Mammary epithelial cell (primary cell): ENCODE measurements at places on chromosomes 12 and 14.
A peak's percentile ranks its signal among the peaks of the same experiment; 100 is the strongest.

DNA sequence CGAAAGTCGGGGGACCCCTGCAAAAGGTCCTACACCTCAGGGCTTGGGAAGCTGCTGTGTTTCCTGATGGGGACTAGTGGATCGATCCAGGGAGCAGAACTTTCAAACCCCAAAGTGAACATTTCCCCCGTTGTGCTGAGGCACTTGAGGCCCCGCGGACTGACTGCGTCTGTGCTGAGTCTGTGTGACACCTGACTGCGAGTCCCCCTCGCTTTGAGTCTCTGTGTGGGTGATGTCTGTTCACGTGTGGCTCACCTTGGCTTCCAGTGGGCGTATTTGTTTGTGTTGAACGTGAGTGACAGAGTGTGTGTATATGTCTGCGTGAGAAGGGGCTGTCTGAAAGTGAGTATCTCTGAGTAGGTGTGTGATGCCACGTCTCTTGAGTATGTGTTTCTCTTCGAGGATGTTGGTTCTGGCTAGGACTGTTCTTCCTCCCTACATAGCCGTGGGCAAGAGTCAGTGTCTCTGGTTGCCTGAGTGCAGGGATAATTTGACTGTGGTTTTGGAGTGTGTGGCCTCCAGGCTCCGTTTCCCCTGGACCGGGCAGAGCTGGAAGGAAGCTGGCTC lies 1.3 kb downstream of the TEAD4 start:
- peak; percentile 45 for DNase-seq

- DNase-seq = no peak
Observed at GRCh38 chr12:84840356-84840755, 72.2 kb downstream of the SLC6A15 start.

DNA sequence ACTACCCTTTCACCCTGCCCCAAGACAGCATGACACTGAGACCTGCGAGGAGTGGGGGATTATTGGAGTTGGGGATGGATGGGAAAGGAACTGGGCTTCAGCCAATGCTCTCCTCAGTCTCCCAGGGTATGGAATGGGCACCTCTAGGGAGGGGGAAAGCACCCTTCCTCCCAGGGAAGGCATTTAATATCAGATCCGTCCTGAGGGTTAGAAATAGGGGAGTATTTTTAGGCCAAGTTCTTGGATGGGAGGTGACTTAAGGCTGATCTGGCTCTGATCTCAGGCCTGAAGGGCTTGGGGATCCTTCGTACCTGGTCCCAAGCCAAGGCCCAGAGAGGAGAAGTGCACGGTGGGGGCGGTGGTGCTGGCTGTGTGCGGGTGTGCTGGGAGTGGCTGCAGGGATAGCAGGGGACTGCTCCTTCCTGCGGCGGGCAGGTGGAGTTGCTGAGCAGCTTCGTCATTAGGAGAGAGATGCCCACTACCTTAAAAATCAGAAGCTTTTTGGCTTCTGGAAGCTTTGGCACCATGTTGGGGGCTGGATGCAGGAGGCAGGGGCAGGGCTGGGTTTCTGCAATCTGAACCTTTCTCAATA lies 7.0 kb upstream of the CEBPE start:
- DNase-seq = no peak

GRCh38 chr14:68137704-68138619 lies 318.4 kb downstream of the RAD51B start:
- DNase-seq = peak; percentile 99

GRCh38 chr12:46209170-46209569 lies 59.7 kb downstream of the SLC38A1 start:
- peak; percentile 55 for DNase-seq

- no peak for DNase-seq
Observed at GRCh38 chr14:79631276-79631675, 580.0 kb downstream of the DIO2 start.

DNA sequence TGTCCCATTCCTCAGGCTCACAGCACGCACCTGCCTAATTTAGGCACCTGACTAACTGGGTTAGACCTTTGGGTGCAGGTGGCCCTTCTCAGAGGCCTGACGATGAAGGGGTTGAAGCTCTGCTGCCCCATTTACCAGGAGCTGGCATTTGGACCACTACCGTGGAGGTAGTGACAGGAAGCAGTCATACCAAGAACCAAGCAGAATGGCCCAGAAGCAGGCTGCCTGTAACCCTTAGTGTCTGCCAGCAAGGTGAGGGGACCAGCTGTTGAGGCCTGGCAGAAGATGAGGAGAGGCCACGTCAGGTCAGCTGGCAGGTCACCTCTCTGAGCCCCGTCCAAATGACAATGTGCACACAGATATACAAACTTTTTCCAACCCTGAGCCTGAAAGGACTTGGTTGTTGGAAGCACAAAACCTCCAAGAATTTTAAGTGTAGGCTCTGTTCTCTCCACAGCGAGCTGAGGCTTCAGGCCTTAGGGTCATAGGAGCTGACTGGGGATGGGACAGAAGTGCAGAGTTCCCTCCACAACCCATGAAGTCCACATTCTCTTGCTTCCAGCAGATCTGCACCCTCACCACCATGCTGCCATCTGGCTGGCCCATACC lies 23.1 kb downstream of the VASH1 start:
- DNase-seq = no peak

DNA sequence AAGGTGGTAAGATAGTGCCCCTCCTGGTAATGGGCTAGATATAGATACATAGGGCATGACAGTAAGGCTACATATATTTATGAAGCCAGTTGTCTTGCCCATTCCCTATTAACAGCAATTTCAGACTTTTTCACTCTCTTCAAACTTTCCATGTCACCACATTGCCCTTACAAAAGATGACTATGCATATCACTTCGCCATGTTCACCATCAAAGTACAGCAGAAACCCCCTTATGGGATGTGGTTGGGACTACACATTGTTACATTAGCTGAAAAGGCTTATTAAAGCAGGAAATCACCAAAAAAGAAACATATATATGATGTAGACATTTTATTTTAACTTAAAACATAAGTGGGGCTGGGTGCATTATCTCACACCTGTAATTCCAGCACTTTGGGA lies 9.8 kb upstream of the SMCO2 start:
- no peak for DNase-seq

DNA sequence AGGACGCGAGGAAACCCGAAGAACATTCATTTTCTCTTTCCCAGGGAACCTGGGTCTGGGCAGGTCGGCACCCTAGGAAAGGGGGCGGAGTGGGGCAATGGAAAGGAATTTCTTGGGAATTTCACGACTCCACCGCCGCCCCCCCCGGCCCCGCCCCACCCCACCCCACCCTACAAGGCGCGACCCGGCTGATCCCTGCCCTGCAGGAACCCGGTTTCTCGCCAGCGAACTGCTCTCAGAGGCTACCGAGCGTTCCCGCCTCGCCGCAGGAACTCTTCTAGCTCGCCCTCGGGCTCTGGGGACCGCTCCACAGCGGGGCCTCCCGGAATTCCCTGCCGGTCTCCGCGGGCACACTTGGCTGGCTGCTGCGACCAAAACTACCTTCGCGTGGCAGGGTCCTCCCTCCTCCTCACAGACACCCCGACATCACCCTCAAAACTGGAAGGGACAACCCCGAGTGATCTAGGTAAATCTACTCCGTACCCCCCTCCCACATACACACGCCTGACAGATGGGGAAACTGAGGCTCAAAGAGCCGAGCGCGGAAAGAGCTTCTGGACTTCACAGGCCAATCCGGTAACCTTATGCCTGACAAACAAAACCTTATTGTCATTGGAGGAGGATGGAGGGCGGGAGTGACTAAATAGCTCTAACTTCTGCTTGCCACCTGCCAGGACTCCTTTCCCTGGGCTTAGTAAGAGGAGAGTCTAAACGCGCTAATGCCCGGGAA lies 785 bp upstream of the ACTN1 start:
- DNase-seq = peak; percentile 68

DNA sequence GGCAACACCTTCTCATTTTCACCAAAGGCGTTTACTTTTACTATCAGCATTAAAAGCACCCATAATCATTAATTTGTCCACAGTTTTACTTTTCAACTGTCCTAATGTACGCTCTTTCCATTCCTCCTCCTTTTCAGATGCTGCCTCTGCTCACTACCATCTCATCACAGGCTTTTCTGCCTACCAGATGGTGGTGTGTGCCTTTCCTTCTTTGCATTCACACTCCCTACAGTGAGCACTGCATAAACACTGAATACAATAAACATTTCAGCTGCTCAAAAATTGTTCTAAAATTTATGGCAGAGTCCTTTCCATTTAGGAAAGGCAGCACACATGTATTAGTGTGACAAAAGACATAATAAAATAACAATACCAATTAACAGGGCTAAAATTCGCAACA lies 435.7 kb downstream of the GXYLT1 start:
- DNase-seq = no peak

DNA sequence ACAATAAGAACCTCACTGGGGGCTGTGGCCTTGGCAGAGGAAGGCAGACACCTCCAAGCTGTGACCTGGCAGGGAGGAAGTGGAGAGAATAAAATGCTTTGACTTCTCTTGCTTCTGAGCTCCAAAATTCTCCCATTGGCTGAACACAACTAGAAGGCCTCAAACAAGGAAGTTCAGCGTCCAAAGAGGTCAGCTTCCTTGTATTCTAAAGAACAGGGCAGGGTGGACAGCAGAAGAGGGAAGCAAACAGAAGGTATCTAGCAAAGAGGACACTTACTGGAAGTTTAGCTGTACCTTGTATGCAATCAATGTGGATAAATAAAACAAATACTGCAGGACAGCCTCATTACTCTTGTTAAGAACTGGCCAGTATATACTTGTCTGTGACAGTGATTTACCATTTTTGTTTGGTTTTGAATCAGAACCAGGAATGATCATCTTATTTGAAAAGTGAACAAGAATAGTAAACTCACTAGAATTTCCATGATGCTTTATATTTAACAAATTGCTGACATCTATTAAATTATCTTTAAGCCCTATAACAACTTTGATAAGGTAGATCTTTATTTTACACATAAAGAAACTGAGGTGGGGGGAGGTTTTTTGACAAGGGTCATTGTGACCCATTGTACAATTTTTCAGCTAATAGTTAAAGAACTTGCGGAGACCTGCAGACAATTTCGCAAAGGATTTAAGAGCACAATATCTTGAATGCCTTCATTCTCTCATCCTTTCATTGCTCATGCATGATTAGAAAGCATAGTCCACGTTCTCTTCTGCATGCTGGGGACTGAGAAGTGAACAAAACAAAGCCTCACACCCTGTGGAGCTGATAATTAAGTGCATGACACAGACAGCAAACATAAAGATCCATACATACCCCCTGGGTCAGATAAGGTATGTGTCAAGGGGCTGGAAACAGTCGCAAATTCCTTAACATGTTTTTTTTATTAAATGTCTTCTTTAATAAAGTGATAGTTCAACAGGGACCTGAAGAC lies 1448.0 kb downstream of the AACS start:
- no peak for DNase-seq

DNA sequence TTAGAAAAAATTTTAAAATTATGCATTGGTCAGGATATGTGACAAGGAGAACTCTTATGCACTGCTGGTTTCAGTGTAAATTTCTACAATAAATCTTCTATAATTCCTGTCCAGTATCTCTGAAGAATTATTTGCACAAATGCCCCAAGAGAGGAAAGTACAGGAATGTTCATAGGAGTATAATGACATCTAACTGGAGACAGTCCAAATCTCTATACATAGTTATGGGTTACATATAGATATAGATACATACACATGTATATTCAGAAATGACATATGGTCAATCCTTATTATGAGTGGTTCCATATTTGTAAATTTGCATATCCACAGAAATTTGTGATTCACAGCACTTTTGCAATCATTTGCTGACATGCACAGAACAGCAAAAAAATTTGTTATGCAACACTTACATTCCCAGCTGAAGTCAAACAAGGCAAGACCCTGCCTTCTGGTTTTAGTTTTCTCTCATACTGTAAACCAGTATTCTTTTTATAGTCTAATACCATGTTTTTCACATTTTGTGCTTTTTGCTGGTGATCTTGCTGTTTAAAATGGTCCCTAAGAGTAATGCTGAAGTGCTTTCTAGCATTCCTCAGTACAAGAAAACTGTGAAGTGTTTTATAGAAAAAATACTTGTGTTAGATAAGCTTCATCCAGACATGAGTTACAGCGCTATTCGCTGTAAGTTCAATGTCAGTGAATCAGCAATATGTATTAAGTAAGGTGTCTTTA lies 103.8 kb downstream of the SLC16A7 start:
- DNase-seq = peak; percentile 65

GRCh38 chr14:68379510-68380328 lies 413.1 kb downstream of the ZFP36L1 start:
- DNase-seq = no peak

DNA sequence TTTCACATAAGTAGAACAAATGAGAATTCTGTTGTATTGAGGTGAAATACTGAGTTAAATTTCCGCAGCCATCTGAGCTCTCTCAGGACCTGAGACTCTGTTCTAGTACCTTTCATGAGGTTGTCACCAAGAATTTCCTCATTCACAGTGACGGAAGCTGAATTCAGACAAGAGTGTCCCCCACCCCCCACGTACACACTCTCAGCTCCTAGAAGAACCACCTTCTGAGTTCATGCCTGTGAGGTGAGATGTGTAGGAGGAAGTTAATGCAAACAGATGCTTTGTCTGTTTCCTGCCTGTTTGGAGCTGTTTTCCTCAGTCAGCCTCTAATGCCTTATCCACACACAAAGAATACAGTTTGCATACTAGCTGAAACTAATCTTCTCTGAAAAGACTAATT lies 18.2 kb downstream of the BICDL1 start:
- DNase-seq = no peak

- DNase-seq = no peak
Observed at GRCh38 chr12:7099290-7099996, 7.2 kb upstream of the C1R start.

GRCh38 chr12:27573972-27574371 lies 50.0 kb downstream of the PPFIBP1 start:
- peak; percentile 83 for DNase-seq

GRCh38 chr12:54220092-54220557 lies 31.3 kb upstream of the SMUG1 start:
- peak; percentile 79 for DNase-seq

- DNase-seq = peak; percentile 13
Observed at GRCh38 chr14:70086685-70087379, 101.9 kb downstream of the SLC8A3 start.

DNA sequence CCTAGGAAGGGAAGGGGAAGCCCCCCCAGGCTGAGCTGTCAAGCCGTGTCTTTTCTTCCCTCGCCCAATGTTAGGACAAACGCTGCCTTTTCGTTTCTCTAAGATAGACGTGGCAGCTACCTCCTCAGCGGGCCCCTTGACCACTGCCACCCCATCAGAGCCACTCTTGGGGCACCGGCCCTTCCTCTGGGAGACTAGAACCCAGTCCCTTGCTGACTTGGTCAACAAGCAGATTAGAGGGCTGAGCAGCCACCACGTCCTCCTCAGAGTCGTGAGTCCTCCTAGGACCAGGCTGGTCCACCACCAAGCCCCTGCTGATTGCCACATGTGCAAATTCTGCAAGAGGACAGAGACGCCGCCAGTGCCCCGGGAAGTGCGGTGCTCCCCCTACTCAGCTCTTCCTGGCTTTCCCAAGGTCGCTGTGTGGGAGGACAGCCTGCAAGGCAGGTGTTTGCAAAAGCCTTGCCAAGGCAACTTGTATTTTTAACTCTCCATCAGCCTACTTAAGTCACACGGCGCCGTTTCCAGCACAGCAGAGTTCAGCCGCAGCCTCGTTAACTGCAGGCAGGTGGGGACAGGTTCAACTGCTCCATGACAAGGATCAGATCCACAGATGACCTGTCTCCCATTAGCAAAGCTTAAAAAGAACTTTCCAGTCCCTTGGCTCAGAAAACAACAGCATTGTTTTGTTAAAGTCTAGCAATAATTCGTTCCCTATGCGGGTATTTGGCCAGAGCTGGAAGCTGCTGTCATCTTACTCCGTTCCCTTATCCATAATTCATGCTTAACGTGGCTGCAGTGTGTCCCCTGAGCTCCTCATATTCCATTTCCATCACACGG lies 65.6 kb downstream of the TESC start:
- DNase-seq = no peak
